T-cell (primary cell): ENCODE measurements at places on chromosomes 12 and 14. TPM values are rescaled to one million over a fixed set of nuclear protein-coding genes. Genes with fewer than 3 reads are reported as not detected.

- DNase-seq: no peak
These were observed 79.4 kb downstream of the LIN7A start for GRCh38 chr12:80858356-80858755.

- no peak for DNase-seq
These were observed 1.8 kb downstream of the PLBD2 start for GRCh38 chr12:113359939-113360748.

- no peak for DNase-seq
These were observed 16.1 kb downstream of the BTBD7 start for GRCh38 chr14:93316716-93317115.

GRCh38 chr12:131009595-131010395, 56.1 kb downstream of the ADGRD1 start:
- DNase-seq: no peak

DNA sequence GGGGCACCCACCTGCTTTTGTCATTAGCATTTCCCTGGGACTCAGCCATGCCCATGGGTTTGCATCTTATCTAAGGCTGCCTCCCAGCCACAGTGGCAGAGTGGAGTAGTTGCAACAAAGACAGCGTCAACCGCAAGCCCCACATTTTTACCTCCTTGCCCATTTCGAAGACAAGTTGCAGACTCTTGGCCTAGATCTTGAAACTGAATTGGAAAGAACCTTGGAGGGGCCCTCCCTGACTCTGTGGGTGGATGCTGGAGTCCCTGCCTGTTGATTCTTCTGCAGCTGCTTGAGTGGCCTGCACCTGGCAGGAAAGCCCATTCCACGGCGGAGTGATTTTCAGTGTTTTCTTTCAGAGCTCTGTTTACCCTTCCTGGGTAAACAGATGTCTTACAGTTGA, 309.0 kb downstream of the VRK1 start:
- DNase-seq: no peak

DNA sequence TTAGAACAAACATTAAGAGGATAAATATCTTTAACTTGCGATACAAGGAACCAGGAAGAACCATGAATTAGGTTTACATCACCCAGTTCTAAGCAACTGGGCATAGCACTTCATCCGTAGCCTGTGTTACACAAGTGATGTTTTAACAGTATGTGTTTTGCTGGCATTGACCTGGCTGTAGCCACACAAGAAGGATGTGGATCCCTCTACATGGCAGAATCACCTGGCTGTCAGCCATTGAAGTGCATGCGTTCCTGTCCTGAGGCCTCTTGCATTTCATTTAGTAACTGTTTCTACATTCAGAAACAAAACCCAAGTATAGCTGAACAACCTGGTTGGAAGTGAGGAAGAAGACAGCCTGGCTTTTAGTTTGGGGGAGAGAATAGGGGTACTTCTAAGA, 72.2 kb downstream of the TGFB3 start:
- DNase-seq: no peak

GRCh38 chr12:122311696-122312095, 45.4 kb upstream of the VPS33A start:
- no peak for DNase-seq

DNA sequence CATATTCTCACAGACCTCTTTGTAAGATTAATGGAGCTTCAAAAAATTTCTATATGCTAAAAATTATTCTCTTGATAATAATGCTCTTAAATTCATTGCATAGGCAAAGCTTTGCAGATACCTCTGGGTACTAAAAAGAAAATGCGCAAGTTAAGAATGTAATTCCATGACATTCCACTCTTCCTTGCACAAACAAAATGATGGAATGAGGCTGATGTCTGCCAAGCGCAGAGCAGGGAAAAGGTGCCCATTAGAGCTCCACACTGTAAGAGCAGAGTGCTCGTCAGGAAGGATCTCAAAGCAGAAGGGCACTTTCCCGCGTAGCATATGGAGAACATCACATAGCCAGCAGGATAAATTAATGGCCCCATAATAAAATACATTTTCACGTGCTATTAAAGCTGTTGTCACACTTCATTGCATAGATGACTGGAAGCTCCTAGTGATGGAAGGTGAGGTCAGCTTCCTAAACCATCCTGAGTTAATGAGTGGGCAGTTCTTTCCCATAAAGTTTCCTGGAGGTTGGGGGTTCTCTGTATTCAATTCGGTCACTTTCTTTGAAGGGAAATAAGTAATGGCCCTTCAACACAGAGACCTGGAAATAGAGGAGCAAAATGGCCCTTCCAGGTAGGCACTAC, 1058.9 kb downstream of the GALC start:
- no peak for DNase-seq

DNA sequence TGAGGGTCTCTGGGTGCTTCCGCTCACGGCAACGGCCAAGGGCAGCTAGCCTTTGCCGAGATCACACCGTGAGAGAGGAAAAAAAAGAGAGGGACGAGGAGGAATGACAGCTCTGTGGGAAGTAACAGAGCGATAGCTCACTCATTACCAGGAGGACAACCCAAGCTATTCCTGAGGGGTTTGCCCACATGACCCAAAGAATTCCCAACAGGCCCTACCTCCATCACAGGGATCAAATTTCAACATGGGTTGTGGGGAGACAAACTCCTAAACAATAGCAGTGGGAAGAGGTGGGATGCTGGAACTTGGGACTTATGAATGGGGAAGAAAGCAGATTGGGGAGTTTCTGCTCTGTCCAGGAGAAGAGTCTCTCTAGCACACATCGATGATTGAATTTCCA, 180.6 kb downstream of the LRRK2 start:
- no peak for DNase-seq

DNA sequence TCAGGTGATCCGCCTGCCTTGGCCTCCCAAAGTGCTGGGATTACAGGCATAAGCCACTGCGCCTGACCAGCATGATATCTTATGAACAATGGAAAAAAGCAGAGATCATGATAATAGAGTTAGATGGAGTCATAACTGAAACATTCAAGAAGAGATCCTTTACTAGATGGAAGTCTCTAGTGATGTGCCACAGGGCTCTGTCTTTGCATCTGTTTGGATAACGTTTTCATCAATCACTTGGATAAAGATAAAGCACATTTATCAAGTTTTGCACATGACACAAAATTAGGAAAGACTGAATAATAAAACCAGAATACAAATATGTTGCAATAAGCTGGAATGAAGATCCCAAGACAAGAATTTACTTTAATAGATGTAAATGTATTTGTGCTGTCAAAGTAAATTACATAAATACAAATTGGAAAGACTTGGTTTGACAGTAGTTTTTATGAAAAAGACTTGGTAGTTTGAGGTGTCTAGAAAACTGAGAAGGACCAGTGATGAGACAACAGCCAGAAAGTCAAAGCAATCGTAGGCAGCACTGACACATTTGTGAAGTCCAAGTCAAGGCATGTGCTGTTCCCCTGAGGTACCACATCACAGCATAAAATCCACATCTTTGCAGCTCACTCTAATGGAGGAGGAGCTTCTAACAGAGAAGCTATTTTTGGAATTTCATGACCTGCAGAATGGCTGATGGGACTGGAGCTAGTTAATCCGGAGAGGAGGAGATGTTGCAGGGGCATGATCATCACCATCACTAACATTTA, 28.5 kb downstream of the GPRC5A start:
- no peak for DNase-seq

GRCh38 chr14:23773981-23774380, 137.8 kb downstream of the DHRS2 start:
- no peak for DNase-seq

DNA sequence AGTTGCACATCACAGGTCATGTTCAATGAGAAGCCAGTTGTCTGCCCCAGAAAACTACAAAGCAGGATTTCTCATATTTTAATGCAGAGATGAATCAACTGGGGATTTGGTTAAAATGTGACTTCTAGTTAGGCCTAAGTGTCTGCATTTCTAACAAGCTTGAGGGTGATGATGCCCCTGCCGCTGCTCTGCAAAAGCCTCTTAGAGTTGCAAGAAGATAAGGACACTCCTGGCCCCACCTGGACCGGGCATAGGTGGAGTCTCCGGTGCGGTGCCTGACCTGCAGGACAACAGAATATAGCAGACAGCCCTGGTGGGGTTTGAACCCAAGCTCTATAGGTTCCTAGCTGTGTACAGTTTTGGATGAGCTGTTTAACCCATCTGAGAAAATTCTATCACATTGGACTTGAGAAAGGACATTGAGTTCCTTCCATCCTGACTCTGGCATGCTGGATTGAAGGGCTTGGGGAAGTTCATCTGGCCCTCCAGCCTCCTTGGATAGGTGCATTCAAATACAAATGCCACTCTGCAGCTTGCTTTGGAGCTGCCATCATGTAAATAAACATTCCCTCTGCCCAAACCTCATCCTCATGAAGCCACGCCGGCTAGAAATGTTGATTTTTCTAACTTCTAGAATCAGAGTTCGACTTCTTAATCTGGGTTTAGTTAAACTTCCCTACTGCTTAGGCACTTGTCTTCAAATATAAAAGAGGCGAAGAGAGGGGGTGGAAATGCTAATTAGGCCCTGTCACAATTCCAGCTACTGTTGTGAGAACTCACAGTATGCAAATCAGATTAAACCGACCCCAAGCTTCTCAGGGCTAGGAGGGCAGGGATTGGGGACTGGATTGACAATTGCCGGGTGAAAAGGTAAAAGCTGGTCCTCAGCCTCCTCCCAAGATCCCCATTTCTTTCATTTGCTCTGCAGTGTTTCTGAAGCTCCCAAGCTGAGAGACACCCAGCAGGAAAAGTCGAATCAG, 1225.6 kb downstream of the VRK1 start:
- no peak for DNase-seq

DNA sequence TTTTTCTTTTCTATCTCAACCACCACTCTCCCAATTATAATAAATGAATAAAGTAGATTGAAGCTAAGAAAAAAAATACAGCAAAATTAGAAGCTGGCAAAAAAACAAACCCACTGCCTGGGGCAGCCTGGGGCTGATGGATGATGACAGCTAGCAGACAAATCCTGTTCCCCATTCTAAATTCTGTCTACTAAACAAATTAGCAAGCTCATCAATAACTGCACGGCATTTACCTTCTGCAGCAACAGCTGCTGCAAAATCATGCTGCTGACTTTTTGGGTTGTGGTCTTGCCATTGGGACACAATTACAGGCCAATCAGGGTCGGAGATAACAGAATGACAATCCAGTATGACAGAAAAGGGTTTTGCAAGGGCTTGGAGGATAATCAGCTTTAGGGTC, 443.6 kb upstream of the SOX5 start:
- DNase-seq: no peak

- no peak for DNase-seq
These were observed 62.3 kb downstream of the BHLHE41 start for GRCh38 chr12:26062566-26062965.

- DNase-seq: no peak
These were observed 37.3 kb downstream of the SSH1 start for GRCh38 chr12:108819920-108820706.

DNA sequence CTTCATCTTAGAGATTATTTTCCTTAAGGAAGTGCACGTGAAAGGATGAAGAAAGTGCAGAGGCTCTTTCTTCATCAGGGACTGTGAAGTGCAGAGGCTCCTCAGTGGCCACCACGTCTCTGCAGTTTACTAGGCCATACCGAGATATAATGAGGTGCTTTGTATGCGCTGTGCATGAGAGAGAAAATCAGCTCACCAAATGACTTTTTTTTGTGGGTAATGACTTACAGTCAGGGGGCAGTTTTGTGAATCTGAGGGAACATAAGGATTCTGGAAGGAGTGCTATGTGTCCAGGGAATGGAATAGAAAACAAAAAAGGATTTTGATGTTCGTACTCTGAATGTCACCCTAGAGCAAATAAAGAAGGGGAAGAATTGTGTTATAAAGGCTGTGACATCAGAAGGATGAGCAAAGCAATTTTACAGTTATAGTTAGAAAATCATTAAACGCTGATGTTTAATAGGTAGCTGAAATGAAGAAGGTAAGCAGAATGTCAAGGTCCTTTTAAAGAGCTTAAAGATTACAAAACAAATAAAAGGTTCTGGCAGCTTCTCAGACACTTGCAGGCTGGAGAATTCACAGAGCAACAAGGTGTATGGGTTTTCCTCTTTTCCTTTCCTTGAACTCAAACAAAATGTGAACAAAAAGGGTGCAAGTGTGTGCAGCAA, 247.5 kb upstream of the NOVA1 start:
- no peak for DNase-seq

- no peak for DNase-seq
These were observed 7.0 kb downstream of the SLCO1B1 start for GRCh38 chr12:21138016-21138415.

GLIPR1 gene
- total RNA-seq: 102 TPM

SLC38A4 gene
- total RNA-seq: not detected

LRP1-AS gene
- not detected for total RNA-seq

KRT85 gene
- total RNA-seq: not detected

OASL gene
- 14.9 TPM for total RNA-seq

BCAT1 gene
- 3.3 TPM for total RNA-seq

CPNE6 gene
- total RNA-seq: not detected

FOXA1 gene
- total RNA-seq: 0.50 TPM

B4GALNT3 gene
- total RNA-seq: 1.6 TPM

PRIMA1 gene
- total RNA-seq: not detected

CLEC6A gene
- total RNA-seq: not detected
